ENCODE measurements at places on chromosomes 11 and 22.
A peak's percentile ranks its signal among the peaks of the same experiment; 100 is the strongest.

DNA sequence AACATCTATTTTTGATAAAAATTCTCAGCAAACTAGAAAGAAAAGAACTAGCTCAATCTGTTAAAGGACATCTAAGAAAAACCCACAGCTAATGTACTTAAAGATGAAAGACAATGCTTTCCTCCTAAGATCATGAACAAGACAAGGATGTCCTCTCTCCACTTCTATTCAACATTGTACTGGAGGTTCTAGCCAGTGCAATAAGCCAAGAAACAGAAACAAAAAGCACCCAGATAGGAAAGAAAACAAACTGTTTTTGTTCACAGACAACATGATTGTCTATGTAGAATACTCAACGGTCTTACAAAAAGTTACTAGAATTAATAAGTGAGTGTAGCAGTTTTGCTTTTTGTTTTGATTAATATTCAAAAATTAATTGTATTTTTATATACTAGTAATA is 7.8 kb downstream of the CD3D start:
- DNase-seq, result no peak

- no peak for DNase-seq
Measured at GRCh38 chr11:26827567-26828081, 105.8 kb upstream of the SLC5A12 start.

GRCh38 chr11:118168751-118169150 is 7.7 kb downstream of the SCN2B start:
- DNase-seq, result no peak

DNA sequence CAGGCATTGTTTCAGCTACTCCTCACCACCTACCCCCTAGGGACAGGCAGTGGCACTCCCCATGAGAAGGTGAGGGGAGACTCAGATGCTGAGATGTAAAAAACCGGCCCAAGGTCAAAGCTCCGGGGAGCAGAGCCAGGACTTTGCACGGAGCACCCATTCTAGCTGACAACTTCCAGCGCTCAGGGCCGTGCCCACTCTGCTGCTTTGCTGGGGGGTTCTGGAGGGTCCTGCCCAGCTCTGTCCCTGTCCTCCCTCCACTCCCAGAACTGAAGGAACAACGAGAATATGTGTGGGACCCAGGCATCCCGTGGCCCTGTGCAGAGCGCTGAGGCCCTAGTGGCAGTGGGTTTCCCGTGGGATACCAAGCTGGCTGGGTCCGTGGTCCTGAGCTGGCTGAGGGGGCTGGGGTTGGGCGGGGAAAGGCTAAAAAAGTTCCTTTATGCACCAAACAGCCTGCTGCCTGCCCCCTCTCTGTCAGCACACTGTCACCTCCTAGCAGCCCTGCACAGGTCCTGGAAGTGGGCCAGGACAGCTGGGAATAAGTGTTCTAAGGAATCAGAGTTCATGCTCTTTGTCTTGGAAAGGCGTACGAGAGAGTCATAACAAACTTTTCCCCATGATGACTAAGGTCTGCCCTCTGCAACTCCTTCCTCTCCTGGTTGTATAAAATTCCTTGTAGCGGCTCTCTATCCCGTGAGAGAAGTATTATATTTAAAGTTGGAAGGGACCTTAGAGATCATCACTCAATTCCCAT is 1.9 kb downstream of the MS4A10 start:
- DNase-seq, result no peak

- DNase-seq, result no peak
Measured at GRCh38 chr11:114889594-114890011, 211.3 kb downstream of the NXPE2 start.

- no peak for DNase-seq
Measured at GRCh38 chr11:74687237-74688023, 43.8 kb downstream of the CHRDL2 start.

DNA sequence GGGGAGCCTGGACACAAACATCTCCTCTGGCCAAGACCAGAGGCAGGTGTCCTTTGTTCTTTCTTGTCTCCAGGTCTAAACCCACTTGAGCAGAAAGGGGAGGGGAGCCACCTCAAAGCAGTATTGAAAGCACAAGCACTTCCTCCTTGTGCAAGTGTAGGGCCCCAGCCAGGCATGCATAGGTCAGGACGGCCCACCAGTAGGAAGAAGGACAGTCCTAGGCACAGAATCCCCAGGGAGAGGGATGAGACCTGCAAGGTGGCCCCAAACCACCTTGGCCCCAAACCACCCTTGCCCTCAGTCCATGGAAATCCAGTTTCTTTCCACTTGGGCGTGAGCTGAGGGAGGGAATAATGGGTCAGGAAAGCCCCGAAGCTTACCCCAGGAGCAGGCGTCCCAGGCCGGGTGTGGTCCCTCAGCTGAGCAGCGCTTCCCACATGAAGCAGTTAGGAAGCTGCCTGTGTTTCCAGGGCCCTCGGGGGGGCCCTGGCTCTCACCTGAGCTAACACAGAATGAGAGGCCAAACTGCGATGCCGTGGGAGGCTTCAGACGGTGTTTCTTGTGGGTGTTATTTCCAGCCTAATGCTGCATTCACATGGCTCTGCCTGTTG is 20.4 kb upstream of the IGSF9B start:
- no peak for DNase-seq

DNA sequence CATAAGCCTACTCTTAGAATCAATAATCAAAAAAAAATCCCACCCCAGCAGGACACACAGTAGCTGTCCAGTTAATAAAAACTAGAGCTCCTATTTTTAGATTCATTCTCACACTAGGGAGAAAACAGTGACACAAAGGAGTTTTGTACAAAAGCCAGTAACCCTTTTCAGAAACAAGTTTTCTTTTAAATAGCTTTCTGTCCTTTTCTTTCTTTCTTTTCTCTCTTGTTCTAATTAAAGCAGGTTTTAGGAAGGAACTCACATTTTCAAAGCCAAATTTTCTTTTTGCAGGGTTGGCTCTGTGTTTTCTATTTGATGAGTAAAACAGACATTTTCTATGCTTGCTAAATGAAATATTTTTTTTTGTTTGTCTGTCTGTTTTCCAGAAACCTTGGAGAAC is 1390.7 kb downstream of the FAM181B start:
- DNase-seq, result no peak

DNA sequence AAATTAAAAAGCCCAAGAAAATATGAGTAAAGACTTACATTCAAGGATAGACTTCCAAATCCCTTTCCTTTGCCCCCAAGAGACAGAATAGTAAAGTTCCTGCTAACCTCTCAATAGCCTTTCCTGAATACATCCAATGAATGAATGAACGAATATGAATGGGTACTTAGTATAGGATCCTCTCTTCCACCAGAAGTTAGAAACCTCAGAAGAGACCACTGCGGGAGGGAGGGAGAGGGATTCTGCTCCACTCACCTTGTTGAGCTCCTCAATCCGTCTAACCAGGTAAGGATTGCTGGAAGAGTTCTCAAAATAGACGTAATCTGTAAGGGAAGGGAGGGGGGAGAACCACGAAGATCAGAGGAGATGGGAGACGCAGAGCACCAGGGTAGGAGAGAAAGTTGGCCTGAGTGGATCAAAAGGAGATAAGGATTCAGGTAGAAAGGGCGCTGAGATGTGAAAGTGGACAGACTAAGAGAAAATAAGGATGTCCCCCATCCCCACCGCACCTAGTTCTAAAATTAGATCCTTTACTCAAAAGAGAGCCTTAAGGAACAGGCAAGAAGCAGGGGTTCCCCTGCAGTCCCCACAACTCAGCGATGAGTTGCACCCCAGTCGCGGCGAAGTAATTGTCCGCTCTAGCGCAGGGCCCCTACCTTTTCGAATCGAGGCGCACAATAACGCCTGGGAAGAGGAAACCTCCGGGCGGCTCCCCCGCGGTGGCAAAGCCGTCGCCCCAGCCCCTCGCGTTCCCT is 1.1 kb downstream of the MTA2 start:
- DNase-seq, result peak; percentile 49

GRCh38 chr11:606245-606644 is 9.5 kb downstream of the IRF7 start:
- DNase-seq, result no peak

DNA sequence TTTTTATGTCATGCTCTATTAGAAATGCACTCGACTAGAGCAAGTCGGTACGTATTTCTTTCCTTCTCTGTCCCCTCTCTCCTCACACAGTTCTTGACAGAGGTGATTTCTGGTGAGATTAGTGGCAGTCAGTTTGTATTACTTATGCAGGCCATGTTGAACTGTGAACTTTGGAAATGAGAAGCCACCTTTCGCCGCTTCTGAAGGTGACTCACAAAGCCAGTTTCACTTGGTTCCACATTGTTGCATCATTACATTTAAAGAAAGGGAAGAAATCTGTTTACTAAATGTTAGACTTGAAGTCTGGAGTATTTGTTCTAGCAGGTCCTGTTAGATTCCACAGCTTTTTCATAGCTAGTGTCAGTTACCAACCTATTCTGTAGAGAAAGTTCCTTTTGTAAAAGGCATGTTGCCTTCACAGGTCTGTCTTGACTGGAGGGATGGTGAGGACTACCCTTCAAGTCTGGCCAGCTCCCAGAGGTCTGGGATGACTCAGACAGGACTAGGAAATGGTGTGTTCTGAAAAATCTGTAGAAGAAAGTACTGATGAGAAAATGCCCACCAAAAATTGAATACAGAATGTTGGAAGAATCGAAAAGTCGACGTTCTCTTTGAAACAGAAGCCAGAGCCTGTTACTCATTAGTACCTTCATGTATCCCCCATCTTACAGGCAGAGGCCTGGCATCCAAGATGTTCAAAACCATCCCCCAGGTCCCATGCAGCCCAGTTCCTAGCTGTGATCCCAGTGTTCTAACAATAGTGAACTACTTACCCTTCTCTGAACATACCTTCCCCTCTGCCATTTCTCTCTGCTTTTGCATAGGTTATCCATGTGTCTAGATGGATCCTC is 181.4 kb downstream of the DBX1 start:
- DNase-seq, result no peak

DNA sequence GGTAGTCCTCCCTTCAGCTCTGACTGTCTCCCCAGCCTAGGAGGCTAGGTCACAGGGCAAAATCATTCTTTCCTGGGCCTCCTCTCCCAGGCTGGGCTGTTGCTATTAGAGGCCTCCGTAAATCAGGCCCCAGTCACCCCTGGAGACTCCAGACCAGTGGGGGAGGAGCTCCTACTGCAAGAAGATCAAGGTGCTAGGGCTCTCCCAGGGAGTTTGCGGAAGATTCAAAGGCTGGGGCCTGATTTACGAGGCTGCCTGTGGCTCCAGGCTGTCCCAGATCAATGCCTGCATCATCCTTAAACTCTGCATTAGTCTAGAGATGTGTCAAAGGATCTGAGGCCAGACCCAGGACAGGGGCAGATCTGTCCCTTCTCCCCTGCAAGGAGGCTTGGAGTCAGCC is 346.2 kb downstream of the TENM4 start:
- DNase-seq, result no peak

GRCh38 chr11:11946878-11947277 is 61.5 kb downstream of the DKK3 start:
- no peak for DNase-seq

DNA sequence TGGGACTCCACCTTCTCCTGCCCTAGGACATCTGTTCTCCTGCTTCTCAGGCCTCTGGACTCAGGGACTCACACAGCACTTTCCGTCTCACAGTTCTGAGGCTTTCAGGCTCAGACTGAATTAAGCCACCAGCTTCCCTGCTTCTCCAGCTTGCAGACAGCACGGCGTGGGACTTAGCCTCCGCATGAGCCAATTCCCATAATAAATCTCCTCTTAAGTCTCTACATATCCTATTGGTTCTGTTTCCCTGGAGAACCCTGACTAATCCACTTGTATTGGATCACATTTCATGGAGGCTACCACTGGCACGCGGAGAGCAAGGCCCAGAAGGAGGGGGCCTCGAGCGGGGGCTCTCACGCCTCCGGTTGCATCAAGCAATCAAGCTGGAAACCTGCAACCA is 1313.6 kb downstream of the TBC1D22A start:
- no peak for DNase-seq

DNA sequence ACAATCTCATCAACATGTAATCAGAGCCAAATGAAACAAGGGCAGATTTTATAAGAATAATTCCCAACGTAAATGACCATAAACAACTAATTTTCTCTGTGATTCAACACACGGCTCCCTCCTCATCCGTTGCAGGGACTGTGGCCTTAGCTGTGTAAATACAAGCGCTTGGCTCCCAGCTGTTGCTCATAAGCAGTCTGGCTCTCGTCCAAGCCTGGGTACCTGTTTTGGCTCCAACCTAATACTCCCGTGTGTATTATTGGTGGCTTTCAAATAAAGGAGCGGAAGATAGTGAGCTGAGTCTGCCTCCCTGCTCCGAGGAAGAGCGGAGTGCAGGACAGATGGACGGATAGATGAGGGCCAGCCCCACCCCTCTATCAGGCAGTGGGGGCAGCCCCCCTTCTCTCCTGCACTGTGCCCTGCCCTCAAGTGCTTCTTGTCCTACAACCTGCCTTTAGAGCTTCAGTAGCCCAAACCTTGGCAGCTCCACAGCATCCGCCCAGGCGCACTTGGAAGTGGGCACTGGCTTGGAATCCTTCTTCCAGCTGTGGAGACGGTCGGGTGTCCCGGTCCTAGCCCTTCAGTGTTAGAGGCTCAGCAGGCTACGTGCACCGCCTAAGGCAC is 670.9 kb downstream of the BRD1 start:
- no peak for DNase-seq

- DNase-seq, result no peak
Measured at GRCh38 chr11:80702264-80702663, 1261.4 kb upstream of the TENM4 start.

GRCh38 chr11:14148653-14149273 is 186.2 kb downstream of the SPON1 start:
- DNase-seq, result peak; percentile 76

DNA sequence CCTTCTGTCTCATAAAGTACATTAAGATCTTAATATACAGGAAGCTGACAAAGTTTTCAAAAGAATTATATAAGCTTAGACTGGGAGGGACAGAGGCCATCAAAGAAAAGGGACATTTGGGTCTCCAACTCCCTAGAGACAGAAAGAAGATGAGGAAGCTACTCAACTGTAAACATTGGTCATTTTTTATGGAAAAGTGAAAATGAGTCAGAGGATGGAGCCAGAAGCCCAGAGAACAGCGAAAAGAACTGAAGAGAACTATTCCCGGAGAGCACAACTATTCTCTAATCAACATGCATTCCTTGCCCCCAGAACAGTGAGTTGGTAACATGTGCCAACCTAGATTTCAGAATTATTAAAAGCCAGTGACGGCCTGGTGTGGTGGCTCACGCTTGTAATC is 779.3 kb downstream of the DLG2 start:
- no peak for DNase-seq
